Stimulated activated naive CD8-positive, alpha-beta T cell treated with anti-CD3 and anti-CD28 coated beads, Interleukin-15, Interleukin-2, amounts not matched to agents 100 U/mL and 50 U/mL, for 24 hours (primary cell): ENCODE measurements at places on chromosomes 6 and 20.

GRCh38 chr6:106197441-106197840 is 111.3 kb downstream of the PRDM1 start:
- DNase-seq = no peak

DNA sequence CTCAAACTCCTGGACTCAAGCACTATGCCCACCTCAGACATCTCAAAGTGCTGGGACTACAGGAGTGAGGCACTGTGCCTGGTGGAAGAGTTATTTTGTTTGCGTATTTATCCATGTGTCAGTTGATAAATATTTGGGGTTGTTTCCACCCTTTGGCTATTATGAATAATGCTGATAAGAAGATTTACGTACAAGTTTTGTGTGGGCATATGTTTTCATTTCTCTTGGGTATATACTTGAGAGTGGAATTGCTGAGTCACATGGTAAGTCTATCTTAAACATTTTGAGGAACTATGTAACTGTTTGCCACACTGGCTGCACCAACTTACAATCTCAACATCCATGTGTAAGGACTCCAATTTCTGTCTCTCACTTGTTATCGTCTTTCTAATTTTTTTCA is 200.3 kb downstream of the RNGTT start:
- no peak for DNase-seq

GRCh38 chr20:4156411-4156810 is 141.1 kb upstream of the RNF24 start:
- no peak for DNase-seq

GRCh38 chr6:273551-274058 is 18.7 kb upstream of the DUSP22 start:
- no peak for DNase-seq

DNA sequence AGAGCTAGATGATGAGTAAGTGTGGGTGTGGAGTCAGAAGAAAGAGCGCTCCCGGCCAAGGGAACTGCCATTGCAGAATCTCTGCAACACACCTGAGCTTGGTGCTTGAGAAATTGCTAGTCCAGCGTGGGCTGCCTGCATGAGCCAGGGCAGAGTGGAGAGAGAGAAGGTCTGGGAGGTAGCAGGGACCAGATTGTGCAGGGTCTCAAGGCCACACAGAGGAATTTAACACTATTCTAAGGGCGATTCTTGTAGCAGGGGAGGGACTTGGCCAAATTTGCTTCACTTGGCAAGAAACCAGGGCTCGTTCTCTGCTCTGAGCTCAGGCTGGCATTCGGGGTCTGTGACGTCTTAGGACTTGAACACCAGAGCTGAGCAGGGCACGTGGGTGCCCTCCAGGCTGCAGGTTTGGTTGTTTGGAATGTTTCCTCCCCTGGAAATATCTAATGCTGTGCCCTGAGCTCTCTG is 53.5 kb downstream of the BCAS4 start:
- DNase-seq = no peak

GRCh38 chr6:34066218-34066571 is 79.7 kb downstream of the GRM4 start:
- DNase-seq = no peak

DNA sequence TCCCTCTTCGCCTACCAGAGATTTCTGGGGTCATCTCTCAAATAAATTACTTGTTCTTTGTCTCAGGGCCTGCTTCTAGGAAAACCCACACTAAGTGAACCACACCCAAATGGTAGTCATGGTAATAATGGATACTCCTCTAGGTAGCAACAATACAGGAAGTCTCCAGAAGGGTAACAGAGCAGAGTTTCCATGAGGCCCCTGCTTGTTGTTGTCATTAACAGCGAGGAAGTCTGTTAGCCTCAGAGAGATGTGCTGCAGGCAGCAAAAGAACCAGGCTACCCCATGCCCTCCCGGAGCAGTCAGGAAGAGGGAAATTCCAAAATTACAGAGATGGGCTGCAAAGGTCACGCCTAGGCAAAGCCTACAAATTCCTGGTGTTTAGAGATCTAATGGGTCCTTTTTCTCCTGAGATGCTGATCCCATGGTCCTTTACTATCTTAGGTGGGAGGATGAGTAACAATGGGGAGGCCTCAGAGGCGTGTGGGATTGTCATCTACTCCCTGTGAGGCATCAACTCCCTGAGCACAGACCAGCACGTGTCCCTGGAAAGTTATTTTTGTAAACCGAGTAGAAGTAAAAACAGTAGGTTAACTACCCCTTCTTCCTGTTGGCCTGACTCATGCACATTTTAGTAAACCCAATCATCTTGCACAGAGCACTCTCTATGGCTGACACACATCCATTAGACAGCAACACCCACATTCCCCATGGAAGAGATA is 10.1 kb downstream of the ISM1 start:
- peak; percentile 43 for DNase-seq

DNA sequence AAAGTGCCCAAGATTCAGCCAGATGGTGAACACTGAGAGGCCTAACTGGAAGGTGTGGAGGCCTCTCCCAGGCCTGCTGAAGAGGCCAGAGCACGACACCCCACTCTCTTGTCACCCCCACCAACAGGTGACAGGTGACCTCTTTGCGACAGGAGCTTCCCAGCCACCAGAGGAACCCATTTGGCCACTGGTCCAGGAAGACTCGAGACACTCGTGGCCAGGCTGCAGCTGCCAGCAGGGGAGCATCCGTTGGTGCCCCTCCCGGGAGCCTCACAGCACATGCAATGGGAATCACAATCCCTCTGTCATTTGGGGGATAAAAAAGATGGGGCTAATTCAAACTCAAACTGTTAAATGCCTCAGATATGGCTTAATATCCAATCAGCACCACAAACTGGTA is 163.4 kb downstream of the INSM1 start:
- no peak for DNase-seq

DNA sequence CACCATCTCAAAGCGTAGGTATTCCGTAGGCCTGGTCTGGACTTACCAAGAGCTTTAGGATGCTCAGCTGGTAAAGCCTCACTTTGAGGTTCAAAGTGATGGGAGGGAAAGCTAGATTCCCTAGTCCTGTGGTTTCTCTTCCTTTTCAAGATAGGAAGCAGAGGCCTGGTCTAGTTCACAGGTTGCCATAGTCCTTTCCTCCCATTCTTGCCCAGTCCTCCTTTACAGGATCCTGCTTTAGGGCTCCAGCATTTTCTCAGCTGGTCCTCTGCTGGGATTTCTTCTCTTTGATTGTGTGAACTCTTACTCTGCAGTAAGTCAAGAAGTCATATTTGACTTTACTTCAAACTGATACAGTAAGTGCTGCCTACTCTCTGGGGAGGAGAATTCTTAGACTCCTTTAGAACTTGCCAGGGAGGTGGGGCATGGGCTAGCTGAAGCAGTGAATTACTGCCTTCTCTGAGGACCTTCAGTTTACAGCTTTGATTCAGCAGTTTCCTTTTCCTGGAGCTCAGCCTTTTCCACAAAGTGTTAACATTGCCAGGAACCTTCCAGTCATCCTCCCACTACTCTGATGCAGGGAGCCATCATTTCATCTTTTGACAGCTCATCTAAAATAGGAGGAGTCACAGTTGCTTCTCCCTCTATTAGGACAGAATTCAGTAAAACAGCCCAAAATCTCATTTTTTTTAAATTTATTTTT is 42.8 kb upstream of the PLCG1 start:
- DNase-seq = no peak

DNA sequence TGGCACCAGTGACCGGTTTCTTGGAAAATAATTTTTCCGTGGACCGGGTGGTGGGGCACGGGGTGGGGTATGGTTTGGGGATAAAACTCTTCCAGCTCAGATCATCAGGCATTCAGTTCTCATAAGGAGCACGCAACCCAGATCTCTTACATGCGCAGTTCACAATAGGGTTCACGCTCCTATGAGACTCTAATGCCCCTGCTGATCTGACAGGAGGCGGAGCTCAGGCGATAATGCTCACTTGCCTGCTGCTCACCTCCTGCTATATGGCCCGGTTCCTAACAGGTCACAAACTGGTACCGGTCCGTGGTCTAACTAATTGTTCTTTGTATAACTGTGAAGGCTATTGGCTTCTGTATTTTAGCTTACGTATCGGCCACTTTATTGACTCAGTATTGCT is 51.7 kb downstream of the VSTM2L start:
- no peak for DNase-seq

- no peak for DNase-seq
Measured at GRCh38 chr6:137875058-137875520, 8.0 kb downstream of the TNFAIP3 start.
